ENCODE measurements at places on chromosomes 6 and 20. TPM values are rescaled to one million over a fixed set of nuclear protein-coding genes. Genes with fewer than 3 reads are reported as not detected.

DNA sequence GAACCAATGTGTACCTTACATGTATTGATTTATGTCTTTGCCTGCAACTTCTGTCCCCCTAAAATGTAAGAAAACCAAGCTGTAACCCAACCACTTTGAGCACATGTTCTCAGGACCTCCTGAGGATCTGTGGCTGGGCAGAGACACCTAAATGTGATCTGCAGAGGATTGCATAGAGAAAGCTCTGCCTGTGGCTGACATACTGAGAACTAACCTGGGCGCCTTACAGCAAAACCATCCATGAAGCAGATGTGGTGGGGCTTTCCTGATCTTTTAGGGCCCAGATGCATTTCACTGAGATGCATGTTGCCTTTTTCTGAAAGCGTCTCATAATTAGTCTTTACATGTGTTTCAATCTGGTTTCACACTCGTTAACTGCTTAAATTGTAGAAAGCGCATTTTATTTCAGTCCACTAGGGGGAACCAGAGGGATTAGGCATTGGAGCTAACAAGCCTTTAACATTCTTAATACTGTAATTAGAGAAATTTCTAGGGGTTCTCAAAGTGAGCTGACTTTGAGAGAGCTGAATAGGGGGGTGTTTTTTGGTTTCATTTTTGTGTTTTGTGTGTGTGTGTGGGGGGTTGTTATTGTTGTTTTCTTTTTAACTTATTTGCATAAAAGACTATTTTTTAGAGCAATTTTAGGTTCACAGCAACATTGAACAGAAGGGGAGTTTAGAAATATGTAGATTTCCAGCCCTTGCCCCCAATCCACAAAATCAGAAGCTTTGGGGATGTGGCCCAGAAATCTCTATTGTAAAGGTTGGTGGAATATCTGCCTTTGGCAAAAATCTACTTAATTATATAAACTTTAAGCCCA is 50.9 kb upstream of the FAM184A start:
- no peak for DNase-seq

- DNase-seq, result no peak
Observed at GRCh38 chr6:35487658-35488516, 9.0 kb downstream of the TEAD3 start.

DNA sequence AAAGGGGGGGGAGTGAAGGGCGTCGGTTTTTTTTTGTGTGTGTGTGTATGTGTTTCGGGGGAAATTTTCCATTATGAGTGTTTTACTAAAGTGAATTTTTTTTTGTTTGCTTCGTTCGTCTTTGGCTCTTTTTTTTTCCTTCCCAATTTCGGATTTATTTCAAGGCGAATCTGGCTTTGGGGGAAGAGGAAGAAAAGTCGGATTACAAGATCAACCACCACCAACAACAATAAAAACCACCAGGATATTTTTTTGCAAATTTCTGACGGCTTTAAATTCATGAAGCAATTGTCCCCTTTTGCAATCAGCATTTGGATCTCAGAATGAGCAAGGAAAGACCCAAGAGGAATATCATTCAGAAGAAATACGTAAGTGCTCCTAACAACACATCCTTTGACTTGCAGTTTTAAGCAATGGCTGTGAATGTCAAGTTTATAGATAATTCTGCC is 372 bp downstream of the JARID2 start:
- no peak for DNase-seq

DNA sequence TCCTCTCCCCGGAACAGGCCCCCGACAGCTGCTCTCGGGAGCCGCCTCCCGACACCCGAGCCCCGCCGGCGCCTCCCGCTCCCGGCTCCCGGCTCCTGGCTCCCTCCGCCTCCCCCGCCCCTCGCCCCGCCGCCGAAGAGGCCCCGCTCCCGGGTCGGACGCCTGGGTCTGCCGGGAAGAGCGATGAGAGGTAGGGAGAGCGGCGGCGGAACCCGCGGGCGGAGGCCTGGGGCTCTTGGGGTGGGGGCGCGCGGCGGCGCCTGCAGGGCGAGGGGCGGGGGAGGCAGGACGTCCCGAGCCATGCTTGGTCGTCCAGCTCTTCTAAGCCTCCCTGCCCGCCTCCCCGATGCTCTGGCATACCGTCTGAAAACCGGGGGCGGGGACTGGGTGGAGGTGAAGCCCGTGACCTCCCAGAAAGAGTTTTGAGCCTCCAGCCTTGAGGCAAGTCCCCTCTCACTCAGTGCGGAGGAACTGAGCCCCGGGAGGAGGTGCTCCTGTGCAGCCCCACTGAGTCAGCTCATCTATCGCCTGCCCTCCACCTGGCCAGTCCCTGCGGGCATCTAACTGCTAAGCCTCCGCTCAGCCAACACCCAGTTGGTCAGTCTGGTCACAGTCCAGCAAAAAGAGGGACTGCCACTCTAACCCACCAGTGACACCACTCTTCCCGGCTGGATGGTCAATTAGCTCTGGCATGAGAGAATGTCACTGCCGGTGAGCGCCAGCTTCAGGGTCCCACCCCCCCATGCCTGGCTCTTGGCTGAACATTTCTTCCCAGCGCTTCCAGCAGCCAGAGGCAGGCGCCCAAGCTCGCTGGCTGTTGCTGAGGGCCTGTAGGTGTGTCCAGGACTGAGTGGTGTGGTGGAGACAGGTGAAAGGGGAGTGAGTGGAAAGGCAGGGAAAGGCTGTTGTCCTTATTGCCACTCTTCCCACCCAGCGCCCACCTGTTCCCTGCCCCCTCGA is 482 bp downstream of the DDR1 start:
- DNase-seq, result peak; percentile 81

GRCh38 chr6:36131511-36132245 is 1.4 kb downstream of the MAPK13 start:
- no peak for DNase-seq

DNA sequence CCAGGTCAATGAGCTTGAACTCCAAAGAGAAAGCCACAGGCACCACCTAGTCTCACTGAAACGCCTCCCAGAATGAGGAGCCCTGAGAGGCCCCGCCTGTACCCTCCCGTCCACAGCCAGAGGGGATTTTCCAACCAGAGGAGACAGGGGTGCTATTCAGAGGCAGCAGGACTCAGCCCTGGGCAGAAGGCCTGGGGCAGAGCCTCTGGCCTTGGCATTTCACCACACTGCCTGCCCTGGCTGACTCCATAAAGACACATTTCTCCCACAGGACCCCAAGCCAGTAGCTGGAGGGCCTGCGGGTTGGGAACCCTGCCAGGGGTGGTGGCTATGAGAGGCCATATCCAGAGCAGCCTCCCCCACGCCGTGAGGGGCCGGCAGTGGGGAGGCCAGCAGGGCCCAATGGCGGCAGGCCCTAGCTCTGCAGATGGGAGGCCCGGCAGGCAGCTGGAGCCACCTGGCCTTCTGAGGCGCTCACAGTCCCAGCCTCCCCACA is 159.3 kb downstream of the PREX1 start:
- no peak for DNase-seq

DNA sequence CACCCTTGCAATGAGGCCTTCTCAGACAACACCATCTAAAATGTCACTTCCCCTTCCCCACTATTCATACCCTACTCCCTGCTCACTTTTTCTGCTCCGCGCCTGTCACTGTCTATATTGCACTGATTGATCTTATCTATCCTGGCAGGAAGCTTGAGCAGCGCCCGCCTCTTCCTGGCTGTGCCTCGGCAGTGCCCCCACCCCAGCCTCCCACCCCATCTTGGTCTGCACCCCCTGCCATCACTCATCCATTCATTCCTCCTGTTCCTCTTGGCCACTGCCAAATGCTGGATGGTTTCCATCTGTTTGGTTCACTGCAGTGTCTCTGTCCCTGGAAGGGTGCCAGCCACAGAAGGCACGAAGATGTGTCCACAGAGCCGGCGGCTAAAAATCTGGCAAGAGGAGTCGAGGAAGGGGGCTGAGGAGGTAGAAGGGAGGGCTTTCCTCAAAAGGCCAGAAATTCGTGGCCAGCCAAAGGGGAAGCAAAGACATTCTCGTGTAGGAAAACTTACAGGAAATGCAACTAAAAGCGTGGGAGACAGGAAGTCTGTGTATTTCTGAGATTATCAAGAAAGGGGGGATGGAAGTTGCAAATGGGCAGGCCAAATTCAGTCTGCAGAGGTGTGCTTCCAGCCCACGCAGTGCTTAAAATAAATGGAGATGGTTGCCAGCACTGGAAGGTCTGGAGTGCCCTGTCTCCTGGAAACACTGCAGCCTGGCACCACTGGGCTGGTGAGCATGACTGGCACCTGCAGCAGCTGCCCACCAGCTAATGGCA is 27.6 kb downstream of the SYNJ2 start:
- peak; percentile 76 for DNase-seq

- DNase-seq, result no peak
Observed at GRCh38 chr20:59835448-59836395, 97.7 kb downstream of the SYCP2 start.

DNA sequence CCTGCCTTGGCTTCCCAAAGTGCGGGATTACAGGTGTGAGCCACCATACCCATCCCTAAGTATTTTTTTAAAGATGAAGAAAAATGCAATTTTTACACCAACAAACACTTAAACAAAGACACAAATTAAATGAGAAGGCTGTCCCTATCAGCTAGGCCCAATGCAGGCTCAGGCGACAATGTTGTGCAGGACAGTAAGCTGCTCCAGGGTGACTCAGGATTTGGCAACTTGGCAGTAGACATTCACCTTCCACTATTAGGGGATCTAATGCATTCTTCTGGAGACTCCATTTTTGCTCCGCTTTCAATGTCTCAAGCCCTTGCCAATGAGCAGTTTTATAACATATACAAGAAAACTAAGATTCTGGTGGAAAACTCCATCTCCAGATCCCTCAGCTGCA is 19.7 kb downstream of the NDRG3 start:
- peak; percentile 47 for DNase-seq

DNA sequence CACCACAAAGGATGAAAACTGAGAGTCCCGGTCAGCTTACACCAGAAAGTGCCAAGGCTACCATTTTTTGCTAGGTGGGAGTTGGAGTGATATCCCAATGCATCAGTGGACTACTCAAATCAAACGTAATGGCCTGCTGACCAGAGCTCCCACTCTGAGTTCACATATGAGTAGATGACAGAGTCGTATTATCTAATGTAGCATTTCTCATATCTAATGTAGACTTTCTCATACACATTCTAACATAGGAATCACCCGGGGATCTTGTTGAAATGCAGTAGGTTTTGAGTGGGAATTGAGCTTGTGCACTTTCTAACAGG is 38.4 kb upstream of the FUCA2 start:
- no peak for DNase-seq

DNA sequence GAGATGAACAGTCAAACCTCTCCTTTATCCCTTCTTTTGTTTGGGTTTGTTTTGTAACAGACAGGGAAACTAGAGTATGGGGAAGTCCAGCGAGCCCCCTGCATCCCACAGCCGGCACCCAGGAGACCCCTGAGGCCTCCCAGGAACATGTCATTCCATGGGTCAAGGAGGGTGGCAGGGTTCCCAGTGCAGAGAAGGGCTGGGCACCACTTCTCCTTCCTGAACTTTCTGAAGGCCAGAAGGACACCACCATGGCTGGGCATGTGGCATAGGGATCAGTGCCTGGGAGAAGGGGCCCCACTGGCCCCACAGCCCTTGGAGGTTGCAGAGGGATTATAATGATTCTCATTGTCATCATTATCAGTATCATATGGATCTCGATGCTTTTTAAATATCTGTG is 13.9 kb upstream of the CST7 start:
- peak; percentile 30 for DNase-seq

GRCh38 chr20:45300961-45301360 is 5.7 kb upstream of the RBPJL start:
- peak; percentile 72 for DNase-seq

- no peak for DNase-seq
Observed at GRCh38 chr6:22057962-22058361, 238.9 kb downstream of the PRL start.

GRCh38 chr6:67016921-67017460 is 1310.0 kb upstream of the EYS start:
- DNase-seq, result no peak

DNA sequence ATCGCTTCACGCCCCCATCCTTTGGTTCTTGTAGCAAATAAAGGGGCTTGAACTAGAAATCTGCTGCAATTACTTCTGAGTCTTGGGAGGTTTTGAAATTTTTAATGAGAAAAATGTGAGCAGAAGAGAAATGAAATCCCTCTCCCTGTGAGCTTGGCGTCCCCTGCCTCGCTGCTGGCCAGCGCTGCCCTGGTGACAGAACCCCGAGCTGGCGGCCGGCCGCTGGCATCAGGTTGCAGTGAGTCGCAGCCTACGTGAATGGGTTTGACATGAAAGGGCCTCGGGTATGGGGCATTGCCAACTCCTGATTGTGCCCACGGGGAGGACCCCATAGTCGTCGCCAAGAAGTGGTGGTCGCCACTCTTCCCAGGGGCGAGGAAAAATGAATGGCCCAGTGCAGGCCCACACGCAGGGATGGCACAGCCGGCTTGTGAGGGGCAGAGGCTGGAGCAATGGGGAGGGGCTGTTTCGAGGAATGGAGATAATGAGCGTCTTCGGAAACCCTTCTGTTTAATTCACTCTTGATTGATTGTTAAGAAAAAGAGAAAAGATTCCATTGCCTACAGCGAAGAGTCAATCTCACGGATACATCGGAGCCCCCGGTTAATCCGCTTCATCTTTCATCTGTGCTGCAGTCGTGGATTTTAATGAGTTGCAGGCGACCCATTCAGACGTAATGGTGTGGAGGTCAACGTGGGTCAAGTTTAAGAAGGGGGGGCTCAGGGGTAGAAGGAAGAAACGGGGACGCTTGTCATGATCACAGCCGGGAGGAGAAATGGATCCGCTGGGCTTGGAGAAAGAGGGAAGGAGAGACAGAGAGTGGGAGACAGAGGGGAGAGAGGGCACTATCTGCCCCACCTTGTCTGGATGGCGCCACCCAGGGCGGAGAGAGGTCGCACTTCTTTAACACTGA is 380.1 kb downstream of the THBS2 start:
- no peak for DNase-seq

GRCh38 chr20:32465092-32465900 is 107.2 kb downstream of the ASXL1 start:
- no peak for DNase-seq

GRCh38 chr20:24812373-24812772 is 136.7 kb upstream of the CST7 start:
- no peak for DNase-seq

DNA sequence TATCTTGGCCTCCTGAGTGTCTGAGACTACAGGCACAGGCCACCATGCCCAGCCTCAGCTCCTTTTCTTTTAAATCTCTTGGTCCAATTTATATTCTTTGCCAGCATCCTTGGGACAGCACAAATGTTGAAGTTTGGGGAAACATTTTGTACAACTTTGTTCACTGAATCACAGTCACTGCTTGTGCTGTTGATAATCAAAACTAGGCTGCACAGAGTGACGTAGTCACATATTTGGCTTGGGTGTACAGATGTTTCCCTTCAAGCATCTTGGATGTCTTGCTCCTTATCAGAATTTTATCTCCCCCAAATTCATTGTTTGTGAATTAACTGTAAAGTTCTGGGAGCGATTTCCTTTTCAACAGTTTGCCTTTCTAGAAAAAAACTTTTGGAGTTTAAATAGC is 17.9 kb downstream of the CARMIL1 start:
- DNase-seq, result no peak

The TCF15 gene
- 1.0 TPM for total RNA-seq

The PPP1R3G gene
- total RNA-seq, result 5.3 TPM

The DACT2 gene
- not detected for total RNA-seq

The RAD21L1 gene
- total RNA-seq, result not detected

The RIPOR2 gene
- total RNA-seq, result 9.7 TPM

The HDDC2 gene
- 48.0 TPM for total RNA-seq

The SLC26A8 gene
- total RNA-seq, result 0.33 TPM

The ZFP57 gene
- not detected for total RNA-seq

The PLG gene
- total RNA-seq, result not detected

The PRICKLE4 gene
- 8.8 TPM for total RNA-seq

The GTF3C6 gene
- 46.6 TPM for total RNA-seq

The TRDN gene
- total RNA-seq, result 0.33 TPM

Data from aorta (tissue), 5 donors.